BE2C (cell line): ENCODE measurements at places on chromosomes 7 and 10.
A peak's percentile ranks its signal among the peaks of the same experiment; 100 is the strongest.

GRCh38 chr7:153930696-153931095 is 121.5 kb upstream of the DPP6 start:
- DNase-seq, result no peak

DNA sequence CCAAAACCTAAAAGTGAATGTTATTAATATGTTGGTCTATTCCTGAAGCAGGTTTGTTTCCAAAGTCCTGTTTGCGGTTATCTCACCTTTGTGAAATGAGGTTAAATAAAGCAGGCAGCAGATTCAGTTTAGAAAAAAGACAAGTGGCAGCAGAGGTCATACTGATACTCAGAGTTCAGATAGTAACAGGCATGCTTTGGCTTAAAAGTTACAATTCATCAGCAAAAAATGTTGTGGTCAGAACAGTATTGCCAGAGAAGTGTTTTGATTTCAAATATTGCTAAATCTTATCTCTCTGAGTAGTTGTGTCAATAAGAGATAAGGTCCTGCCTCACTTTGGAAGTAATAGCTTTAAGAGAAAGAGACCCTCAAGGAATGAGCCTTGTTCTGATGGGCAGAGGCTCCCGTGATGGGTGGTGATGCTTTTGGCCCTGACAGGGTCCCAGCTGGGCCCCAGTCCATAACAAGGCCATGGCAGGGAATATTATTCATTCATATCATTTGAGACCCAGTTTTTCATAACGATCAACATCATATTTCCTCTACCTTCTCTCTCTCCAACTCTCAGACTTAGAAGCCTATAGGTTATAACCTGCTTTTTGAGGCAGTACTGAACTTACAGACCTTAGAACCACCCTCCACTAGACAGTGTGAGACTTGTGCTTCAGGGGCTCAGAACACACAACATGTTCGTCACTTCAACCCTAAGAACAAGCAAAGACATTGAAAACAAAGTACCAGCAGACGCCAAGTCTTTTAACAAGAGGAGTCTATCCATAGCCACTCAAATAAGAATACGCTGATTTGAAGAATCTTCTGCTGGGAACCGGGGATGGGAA is 58.5 kb upstream of the AHR start:
- no peak for DNase-seq

DNA sequence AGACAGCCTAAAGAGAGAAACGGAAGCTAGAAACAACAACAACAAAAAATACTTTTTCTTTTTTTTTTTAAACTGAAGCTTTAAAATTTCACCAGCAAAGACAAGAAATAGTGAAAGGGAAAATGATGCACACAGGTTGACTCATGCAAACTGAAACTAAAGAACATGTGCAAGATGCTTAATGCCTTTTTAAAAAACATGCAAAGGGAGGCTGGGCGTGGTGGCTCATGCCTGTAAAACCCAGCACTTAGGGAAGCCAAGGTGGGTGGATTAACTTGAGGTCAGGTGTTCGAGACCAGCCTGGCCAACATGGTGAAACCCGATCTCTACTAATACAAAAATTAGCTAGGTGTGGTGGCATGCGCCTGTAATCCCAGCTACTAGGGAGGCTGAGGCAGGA is 15.1 kb upstream of the CUBN start:
- DNase-seq, result no peak

DNA sequence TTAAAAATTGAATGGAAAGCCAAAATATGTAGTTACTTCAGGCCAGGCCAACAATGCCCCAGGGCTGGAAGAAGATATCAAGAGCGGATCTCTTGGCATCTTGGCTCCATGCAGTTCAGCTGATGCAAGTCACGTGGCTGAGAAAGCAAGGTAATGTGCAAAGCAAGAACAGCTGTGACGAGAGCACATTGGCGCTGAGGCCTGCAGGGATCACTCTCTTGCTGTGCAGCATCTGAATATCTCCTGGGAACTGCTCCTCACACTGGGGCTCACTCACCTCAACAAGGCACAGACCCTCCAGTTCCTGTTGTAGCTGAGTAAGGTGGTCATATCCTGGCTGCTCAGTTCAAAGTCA is 14.0 kb downstream of the AKR1B1 start:
- DNase-seq, result peak; percentile 43

DNA sequence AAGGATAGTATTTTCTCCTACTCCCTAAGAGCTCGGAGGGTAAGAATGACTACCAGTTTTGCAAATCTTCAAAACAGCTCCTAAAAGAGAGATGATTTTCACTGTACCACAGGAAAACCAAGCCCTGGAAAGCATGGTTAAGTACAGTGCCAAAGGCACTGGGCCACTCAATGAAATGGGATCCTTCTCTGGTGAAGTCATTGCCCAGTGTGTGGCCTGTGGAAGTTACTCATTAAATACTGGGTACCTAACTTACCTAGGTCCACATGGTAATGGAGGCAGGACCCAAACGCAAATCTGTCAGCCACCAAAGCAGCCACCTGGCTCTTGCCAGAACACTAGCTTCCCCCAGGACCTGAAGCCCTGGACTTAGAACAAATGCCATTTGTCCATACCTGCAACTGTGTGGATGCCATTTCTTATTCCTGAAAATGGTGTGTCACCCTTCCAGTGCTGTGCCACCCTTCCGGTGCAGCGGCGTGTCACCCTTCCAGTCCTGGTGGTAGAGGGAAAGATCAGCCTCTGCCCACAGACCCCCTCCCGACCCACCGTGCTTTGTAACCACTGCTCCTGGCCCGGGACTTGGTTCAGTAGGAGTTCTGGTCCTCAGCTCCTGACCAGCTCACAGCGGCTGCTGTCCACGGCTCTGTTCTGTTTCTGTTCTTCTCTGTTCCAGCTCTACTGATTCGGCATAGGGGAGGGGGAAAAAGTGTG is 659.2 kb downstream of the SDK1 start:
- no peak for DNase-seq

GRCh38 chr7:147510923-147511322 is 1079.6 kb upstream of the C7orf33 start:
- DNase-seq, result no peak

DNA sequence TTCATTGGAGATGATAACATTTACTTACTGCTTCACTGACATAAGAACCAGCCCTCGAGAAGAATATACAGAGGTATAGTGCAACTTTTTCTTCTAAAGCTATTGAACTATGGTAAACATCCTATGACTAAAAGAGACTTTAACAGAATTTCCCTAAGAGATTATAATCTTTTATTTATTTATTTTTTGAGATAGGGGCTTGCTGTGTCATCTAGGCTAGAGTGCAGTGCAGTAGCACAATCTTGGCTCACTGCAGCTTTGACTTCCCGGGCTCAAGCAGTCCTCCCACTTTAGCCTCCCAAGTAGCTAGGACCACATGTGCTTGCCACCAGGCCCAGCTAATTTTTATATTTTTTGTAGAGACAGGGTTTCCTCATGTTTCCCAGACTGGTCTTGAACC is 258.5 kb upstream of the FERD3L start:
- DNase-seq, result no peak

DNA sequence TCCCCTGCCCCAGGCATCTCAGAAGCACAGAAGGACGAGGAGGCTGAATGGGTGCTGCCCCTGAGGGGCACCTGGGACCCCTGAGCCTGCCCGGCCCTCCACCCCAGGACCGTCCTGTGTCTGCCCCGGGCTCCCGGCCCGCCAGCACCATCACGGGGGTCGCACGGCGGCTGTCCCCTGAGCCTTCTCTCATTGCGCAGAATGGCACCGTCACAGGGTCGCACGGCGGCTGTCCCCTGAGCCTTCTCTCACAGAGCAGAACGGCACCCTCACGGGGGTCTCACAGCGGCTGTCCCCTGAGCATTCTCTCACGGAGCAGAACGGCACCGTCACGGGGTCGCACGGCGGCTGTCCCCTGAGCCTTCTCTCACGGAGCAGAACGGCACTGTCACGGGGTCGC is 31.5 kb downstream of the FAM20C start:
- no peak for DNase-seq

DNA sequence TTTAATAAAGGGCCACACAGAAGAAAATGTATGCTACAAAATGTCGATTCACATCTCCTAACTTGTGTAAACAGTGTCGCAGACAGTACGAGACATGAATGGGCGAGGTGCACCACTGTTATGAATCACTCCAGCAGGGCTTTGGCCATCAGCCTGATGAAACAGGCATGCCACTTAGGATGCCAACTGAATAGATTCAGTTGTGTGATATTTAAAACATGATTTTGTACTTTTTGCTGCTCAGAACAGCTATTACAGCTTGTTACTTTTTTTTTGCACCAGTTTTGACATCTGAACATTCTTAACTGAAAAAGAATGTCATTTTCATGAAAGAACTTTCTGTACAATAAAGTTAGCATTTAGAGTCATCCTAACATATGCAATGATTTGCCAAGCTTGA is 138.1 kb downstream of the VTI1A start:
- DNase-seq, result no peak

- DNase-seq, result peak; percentile 68
Measured at GRCh38 chr10:58531084-58531695, 18.5 kb downstream of the BICC1 start.

DNA sequence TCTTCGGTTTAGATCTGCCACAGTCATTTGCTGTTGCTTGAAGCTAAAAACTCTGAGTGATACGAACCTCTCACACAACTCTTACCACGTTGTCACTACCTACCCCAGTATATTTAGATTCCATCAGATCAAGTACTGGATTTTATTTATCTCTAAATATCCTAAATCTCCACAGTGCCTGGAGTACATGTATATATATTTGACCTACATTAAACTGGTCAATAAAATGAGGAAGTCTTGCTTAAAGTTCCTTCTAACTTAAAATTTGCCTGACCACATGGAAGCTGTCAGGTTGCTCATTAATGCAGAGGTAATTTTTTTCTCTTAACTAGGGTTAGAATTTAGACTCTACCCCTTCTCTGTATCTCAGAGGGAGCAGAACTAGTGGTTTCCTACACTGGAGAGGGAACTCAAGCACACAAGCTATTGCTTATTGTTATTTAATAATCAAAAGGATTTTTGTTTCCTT is 3.1 kb upstream of the MACC1 start:
- DNase-seq, result no peak

DNA sequence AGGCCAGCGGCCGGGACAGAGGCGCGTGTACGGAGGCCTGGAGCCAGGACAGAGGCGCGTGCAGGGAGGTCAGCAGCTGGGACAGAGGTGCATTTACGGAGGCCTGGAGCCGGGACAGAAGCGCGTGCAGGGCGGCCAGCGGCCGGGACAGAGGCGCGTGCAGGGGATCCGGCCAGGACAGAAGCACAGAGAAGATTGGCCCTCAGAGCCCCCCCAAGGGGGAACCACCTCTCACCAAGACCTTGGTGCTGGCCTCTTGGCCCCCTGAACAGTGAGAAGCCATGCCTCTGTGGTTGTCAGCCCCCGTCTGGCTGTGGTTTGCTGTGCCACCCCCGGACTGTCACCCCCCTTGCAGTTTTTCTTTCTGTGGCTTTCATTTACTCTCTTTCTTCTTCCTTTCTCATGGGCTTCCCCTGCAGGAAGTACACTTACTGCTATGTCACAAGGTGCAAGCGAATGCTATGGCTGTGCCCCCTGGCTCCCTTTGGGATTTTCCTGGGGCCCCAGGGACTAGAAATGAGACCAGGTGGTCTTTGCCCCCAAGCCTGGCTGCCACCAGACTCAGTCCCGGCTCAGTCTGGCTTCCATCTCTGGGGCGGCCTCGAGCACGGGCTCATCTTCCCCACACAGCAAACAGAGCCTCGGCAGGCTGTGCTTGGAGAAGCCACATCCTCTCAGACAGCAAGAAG is 41.1 kb downstream of the INSIG1 start:
- DNase-seq, result no peak

DNA sequence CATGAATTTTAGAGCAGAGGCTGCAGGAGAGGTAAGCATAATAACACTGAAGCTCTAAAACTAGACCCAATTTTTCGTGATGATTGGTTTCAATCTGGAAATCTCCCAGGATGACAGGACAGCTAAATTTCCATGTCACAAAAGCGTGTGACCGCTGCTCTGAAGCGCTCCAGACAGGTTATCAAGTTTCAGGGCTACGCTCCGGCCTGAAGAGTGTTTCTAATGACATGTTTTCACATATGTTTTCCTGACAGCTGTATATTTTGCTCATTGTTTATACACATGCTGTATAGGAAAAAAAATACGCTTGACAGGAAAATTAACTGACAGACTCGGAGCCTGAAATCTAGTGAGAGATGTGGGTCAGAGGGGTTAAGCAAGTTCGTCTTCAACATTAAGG is 219.8 kb upstream of the BMPER start:
- DNase-seq, result no peak

DNA sequence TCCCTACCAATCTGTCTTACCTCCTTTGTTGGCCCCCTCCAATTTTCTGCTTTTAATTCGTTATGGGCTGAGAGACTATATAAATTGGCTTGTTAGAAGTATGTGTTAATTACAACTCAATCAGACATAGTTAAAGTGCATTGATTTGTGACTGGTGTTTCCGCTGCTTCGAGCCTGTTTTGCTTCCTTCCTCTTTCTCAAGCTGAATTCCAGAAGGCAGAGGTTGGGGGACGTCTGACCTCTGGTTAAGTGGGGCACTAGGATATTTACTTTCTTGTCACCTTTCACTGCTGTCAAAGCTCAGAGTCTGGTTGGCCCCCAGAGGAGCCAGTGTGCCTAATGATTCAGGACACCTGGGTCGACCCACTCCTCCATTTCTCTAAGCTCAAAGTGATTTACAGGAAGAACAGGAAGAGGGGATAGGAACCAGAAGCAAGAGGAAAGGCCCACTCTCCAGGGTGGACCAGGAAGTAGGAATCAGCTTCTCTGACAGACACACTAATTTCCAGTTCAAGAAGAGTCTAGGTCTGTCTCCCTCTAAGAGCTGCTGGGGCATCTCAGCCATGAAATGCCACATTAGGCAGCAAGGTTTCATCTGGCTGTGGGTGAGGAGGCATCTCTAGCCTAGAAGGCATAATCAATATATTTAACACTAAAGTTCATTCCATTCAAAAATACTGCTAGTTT is 397.2 kb upstream of the NPVF start:
- DNase-seq, result no peak

DNA sequence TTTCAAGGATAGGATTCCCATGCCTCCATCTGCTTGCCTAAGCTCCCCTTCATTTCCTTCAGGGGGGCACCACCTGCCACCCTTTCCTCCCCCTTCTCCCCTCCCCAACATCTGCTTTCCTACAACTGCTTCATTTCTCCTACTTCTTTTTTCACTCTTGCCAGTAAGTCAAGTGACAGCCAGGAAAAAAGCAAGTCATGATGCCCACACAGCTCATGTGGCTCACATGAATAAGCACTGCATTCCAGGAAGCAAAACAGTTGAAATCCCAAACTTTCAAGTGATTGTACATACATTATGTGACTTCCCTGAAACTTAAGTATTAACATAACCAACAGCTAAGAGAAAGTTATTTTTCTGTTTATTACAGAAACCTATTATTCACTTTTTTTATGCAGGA is 78.6 kb downstream of the TNS3 start:
- no peak for DNase-seq

GRCh38 chr10:97939446-97939990 is 89.9 kb downstream of the GOLGA7B start:
- DNase-seq, result no peak

- DNase-seq, result no peak
Measured at GRCh38 chr7:112416127-112416526, 34.1 kb upstream of the IFRD1 start.

- no peak for DNase-seq
Measured at GRCh38 chr10:18523025-18523424, 128.4 kb downstream of the NSUN6 start.
